ENCODE measurements at places on chromosomes 1 and 21.
A peak's percentile ranks its signal among the peaks of the same experiment; 100 is the strongest.

DNA sequence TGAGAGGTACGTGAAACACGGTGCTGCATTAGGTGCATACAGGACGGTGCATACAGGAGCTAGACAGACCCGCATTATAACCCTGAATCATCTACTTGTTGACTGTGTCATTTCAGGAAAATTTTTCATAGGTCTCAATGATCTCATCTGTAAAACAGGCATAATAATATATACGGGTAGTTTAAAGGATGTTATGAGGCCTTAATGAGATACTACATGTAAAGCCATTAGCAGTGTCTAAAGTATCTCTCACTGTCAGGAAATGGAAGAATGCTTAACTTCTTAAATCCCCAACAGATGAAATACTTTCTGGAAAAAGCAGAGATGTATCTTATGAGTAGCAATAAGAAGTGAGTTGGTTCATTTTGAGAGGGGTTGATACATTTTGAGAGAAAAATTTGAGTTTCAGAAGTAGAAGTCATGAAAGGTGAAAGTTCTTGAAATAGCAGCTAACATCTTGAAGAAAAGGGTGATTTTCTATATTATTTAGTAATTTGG lies 669.6 kb downstream of the PTPRC start:
- no peak for DNase-seq

DNA sequence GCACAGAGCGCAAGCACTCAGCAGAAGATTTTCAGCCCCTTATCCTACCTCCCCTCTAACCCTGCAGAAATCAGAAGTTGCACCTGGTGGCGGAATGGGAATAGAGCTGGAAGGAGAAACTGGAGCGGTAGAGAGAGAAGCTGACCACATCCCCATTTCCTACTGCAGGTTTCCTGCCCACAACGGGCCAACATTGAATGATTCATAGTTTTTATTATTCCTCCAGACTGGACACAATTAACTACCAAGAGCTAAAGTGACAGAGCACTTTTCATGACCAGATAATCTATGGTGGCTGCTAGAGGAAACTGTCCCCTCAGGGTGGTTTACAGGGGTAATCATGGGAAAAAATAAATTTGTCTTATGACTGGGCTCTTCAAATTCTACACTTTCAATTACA lies 21.3 kb upstream of the LRRC8D start:
- no peak for DNase-seq

DNA sequence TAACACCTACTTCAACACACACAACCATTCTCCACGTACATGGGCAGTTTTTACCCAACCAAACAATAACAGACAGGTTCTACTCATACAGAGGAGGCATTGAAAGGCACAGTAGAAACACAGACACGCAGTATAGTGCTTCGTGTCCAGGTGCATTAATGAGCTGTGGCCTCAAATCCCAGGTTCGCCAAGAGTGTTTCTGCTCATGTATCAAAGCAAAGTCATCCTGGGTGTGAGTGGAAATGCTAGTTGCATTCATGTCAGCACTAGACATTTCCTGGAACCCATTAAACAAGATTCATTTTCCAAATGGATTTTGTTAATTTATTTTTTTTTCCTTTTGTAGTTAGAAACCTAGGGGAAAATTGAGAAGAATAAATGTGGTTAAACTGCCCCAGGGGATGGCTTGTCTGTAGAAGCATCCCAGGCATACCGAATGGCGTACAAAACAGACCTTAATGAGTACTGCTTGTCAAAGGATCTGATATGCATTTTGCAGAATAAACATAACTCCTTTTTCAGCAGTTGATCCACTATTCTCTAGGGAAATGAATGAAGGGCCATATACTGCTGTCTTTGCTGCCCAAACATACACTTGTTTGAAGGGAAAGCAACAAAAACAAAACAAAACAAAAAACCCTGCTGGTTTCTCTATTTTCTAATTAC lies 298.6 kb upstream of the ST6GALNAC5 start:
- no peak for DNase-seq

GRCh38 chr1:100358210-100358609 lies 5.9 kb downstream of the CDC14A start:
- no peak for DNase-seq

- no peak for DNase-seq
Measured at GRCh38 chr1:115666702-115667101, 24.9 kb downstream of the VANGL1 start.

DNA sequence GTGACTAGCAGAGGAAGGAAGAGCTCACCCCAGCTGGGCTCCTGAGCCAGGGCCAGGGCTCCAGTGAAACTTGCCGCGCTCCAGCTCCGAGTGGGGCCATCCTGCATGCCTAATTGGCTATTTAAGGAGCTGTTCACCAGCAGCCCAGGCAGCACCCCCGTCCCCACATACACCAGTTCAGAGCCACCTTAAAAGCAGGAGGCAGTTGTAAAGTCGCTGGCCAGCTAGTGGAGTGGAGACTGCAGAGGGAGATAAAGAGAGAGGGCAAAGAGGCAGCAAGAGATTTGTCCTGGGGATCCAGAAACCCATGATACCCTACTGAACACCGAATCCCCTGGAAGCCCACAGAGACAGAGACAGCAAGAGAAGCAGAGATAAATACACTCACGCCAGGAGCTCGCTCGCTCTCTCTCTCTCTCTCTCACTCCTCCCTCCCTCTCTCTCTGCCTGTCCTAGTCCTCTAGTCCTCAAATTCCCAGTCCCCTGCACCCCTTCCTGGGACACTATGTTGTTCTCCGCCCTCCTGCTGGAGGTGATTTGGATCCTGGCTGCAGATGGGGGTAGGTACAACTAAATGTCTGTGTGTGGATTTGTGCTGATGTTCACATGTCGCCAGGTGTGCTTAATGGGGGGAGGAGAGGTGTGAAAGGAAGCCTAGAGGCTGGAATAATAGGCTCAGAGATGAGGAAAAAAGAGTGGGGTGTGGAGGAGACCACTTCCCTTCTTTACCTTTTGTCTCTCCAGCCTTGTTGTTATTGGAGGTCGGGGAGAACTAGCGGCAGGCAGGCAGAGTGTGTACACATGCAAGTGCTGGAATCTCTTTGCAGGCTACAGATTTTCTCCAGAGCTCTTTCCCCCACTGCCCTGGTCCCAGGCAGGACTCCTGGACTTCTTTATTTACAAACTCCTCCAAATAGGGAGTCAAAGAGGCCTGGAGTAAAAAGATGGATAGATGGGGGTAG lies at the start of gene CA14:
CA14 (plus strand) TSS at position 151 of the 962 bp plus-strand sequence; CDS start at position 506, 355 bp downstream.
- DNase-seq, result peak; percentile 54

- DNase-seq, result no peak
Measured at GRCh38 chr21:36478207-36478701, 1.7 kb downstream of the CLDN14 start.

- no peak for DNase-seq
Measured at GRCh38 chr1:47482786-47483185, 44.9 kb downstream of the FOXD2 start.

DNA sequence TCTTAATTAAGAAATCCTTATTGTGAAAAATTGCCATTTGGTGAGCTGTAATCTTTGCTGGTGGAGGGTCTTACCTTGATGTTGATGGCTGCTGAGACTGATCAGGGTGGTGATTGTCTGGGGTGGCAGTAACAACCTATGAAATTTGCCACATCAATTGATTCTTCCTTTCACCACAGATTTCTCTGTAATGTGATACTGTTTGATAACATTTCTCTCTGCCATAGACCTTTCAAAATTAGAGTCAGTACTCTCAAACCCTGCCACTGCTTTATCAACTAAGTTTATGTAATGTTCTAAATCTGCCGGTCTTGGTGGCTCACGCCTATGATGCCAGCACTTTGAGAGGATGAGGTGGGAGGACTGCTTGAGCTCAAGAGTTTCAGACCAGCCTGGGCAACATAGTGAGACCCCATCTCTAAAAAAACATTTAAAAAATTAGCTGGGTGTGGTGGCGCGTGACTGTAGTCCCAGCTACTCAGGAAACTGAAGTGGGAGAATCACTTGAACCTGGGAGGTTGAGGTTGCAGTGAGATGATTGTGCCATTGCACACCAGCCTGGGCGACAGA lies 5.0 kb downstream of the KPNA6 start:
- DNase-seq, result no peak

- DNase-seq, result no peak
Measured at GRCh38 chr1:85244271-85245061, 15.0 kb downstream of the C1orf52 start.

GRCh38 chr1:13757693-13758092 lies 57.7 kb downstream of the PRDM2 start:
- DNase-seq, result no peak

DNA sequence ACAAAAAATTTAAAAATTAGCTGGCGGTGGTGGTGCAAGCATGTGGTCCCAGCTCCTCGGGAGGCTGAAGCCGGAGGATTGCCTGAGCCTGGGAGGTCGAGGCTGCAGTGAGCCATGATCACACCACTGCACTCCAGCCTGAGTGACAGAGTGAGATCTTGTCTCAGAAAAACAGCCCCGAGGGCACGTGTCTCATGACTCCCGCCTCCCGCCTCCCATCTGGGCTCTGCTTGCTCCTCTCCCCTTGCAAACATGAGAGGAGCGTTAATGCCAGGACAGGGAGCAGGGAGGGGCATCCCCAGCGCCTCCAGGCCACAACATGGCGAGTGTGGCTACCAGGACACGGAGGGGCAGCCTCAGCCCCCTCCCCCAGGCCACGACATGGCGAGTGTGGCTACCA lies 28.3 kb downstream of the FAAP20 start:
- no peak for DNase-seq

- DNase-seq, result no peak
Measured at GRCh38 chr1:198623752-198624647, 14.8 kb upstream of the PTPRC start.

DNA sequence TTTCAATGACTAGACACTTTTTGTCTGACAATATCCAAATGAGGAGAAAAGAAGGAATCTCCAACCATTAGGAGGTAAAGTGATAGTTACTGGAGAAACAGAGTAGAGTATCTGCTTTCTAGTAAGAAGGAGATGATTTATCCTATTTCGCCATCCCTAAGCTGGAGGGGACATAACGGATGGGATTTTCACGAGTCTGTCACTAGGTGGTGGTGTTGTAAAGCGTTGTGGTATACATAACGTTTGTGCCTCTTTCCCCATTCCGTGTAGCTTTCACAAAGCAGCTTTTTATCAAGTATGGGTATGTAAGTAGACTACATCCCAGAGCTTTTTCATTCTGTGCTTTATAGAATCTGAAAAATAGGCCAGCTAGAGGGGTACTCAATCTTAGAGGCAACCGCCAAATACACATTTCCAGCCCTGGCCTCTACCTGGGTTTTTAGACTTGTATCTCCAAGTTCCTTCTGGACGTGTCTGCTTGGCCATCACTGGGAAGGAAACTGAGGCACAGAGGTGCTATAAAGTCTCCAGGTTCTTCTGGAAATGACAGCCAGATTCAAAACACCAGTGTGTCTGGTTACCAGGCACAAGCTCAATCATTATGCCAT lies 33.3 kb upstream of the FAM3B start:
- no peak for DNase-seq

GRCh38 chr1:205379056-205379455 lies 22.3 kb upstream of the KLHDC8A start:
- no peak for DNase-seq

- DNase-seq, result no peak
Measured at GRCh38 chr1:5651027-5651410, 341.2 kb downstream of the NPHP4 start.

GRCh38 chr1:170808216-170808885 lies 127.0 kb upstream of the MROH9 start:
- DNase-seq, result no peak

DNA sequence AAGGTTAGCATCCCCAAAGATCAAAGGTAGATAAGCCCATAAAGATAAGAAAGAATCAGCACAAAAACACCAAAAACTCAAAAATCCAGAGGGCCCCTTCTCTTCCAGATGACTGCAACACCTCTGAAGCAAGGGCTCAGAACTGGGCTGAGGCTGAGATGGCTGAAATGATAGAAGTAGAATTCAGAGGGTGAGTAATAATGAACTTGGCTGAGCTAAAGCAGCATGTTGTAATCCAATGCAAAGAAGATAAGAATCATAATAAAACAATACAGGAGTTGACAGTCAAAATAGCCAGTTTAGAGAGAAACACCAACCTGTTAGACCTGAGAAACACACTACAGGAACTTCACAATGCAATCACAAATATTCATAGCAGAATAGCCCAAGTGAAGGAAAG lies 406.9 kb upstream of the CXADR start:
- no peak for DNase-seq

- DNase-seq, result no peak
Measured at GRCh38 chr21:41831866-41832595, 47.1 kb downstream of the PRDM15 start.

- DNase-seq, result peak; percentile 50
Measured at GRCh38 chr1:58781541-58782177, 2.2 kb downstream of the JUN start.

- DNase-seq, result no peak
Measured at GRCh38 chr21:35645991-35646390, 414.3 kb downstream of the SETD4 start.
